ENCODE measurements at places on chromosomes 2 and 18.

DNA sequence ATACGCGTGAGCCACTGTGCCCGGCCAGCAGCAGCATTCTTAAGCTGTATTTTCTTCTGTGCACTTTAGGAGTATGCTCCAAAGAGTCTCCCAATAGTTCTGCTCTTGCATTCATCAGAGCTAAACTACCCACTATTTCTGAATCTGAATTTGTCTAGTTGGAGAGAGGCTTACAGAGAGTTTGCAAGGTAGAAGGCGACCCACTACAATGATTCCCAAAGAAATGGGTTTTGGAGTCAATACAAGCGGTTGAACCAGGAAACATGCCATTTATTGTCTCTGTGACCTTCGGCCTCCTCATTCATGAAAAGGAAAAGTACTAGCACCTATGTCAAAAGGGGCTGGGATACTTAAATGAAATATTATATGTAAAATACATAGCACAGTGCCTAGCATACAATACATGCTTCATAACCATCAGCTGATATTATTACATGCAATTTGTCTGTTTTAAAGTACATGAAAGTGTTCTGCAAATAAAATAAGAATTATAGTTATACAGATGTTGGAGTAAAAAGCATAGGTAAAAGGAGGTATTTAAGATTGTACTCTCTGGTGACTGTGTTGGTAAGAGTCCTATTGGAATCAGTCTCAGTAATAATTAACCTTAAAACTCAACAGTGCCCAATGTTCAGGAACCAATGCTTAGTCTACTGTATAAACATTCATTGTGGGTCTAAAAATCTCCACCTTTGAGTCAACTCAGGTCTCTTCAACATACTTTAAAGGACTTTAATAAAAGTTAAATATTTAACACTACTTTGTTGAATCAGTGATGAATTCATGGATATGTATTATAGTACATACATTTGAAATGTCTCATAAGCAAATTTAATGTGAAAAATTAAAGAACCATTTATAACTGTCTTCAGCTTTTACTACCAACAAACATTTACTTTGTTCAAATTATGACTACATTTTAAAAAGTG, 89.8 kb upstream of the GRB14 start:
- no peak for DNase-seq

- DNase-seq = no peak
Observed at GRCh38 chr2:224579411-224579810, 5.8 kb downstream of the CUL3 start.

DNA sequence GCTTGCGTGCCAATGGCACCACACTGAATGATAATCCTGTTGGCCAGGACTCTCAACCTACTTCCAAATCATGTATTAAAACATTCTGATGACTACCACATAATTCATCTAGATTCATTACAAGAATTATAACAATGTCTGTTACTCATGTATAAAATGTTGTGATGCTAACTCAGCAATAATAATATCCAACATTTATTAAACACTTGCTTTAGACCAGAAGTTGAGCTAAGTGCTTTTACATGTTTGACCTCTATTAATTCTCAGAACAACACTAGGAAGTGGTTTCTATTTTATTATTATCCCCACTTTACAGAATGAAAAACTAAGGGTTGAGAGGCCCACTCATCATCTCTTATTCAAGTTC, 178.4 kb downstream of the LNPK start:
- DNase-seq = no peak

DNA sequence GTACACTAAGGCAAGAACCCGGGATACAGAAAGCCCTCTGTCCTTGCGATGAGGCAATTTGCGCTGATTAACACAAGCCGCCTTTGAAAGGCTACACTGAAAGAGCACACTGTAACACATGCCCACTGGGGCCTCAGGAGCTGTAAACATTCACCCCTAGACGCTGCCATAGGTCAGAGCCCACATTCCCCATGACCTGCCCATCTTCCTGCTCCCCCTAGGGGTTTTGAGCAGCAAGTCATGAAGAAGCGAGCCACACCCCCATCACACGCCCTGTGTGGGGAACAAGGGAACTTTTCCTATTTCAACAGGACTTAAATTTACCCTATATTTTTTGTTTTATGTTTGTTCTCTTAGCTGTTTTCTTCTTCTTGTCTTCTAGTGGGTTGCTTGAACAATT, 47.8 kb upstream of the SLC4A10 start:
- DNase-seq = peak; percentile 28

- no peak for DNase-seq
Observed at GRCh38 chr18:71450257-71450656, 1093.9 kb downstream of the CBLN2 start.

DNA sequence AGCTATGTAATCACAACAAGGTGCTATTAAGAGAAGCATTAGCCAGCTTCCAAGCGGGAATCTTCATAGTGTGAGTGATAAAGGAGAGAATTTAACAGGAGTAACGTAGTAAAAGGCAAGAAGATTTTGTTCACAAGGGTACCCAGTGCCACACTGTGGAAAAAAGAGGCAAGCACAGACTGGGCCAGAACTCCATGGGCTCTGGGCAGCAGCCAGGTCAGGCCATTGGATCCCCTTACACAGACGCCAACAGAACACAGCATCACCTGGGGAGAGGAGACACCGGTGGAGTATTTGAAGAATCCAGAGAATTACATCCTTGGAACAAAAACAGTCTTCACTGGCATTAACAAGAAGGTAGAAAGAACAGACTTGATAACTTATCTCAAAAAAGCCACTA, 21.2 kb downstream of the AMER3 start:
- no peak for DNase-seq

- no peak for DNase-seq
Observed at GRCh38 chr2:20450201-20450999, 3.5 kb downstream of the RHOB start.

DNA sequence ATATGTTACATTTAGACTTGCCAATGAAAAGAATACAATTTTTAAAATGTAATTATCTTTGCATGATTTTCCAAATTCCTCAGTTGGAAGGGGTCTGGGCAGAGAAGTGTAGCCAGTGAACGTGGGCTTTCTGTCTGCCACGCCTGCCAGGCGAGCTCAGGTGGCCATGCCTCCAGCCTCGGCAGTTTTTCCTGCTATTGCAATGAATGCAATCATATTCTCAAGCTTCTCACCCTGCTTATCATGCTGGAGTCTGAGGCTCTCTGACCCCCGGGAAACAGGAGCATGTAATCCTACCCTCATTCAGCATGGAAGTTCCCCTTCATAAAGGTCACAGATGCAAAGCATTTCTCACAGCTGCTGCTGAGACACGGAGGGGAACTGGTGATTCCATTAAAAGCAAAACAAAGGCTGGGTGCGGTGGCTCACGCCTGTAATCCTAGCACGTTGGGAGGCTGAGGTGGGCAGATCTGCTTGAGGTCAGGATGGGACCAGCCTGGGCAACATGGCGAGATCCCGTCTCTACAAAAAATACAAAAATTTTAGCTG, 154.8 kb downstream of the MBP start:
- DNase-seq = peak; percentile 4

DNA sequence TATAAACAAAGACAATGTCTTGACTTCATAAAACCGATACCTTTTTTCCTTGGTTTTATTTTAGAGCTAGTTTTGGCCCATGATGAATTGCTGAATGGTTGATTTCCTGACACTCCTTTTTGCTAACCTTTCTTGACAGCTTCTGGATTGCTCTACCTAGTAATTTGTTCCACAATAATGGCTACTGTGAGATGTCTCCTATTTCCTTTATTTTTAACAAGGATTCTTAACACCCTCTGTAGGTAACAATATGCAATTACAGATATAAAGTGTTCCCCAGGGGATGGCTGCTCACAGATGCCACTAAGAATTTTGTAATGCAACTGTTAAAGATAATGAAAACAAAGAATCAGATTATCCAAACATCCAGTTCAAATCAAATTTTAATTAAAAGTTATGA, 100.8 kb upstream of the ATP5MC3 start:
- DNase-seq = no peak

GRCh38 chr2:221120643-221121042, 451.5 kb downstream of the EPHA4 start:
- no peak for DNase-seq

DNA sequence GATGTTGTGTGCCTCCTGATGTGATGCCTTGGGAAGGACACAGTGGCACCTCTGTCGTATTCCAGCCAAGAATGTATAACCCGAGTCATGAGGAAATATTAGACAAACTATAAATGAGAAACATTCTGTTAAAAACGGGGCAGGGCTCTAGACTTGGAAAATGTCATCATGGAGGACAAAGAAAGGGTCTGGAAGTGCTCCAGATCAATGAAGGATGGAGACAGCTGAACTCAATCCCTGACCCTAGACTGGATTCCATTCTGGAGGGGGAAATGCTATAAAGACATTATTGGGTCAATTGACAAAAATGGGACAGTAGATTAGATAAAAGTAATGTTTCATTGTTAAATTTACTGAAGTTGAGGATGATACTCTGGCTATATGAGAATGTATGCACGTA, 92.1 kb downstream of the SLC4A3 start:
- DNase-seq = no peak

DNA sequence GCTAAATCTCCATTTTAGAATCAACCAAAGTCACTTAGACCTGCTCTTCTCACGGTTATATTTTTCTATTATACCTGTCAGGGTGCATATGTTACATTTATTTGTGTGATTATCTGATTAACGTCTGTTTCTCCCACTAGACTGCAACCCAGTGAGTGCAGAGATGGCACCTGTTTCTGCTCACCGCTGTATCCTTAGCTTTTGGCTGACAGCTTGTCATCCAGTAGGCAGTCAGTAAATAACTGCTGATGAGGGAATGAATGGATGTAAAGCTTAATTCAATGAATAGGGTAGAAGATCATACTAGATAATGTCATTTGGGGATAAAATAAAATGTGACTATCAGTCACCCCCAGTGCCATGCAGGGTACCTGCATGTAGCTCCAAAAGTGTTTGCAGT, 6.9 kb upstream of the CHRNA1 start:
- no peak for DNase-seq

GRCh38 chr2:144603334-144603733, 83.4 kb upstream of the ZEB2 start:
- no peak for DNase-seq

DNA sequence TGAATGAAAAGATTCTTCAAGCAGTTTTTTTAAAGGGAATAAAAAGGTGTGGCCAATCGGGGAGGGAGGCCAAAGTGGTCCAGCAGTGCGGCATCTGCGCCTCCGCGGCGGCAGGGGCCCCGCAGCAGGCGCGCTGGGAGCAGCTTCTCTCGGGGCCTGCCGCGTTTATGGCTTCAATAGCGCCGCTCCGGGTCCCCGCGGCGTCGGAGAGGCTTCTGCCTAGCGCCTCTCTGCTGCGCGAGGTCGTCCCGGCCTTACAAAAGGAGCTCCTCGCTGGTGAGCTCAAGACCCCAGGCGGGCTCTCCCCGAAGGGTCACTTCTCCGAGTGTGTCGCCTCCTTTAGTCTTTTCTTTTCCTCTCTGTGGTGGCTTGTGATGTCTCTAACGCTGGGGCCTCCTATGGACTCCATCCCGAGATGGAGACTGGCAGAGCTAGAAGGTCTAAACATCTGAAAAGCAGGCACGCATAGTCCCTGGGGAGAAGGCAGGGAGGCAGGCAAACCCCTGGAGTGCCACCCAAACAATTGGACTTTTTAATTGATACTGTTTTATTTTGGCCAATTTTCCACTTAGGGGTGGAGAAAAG, 67.1 kb downstream of the SUMO1 start:
- peak; percentile 46 for DNase-seq

DNA sequence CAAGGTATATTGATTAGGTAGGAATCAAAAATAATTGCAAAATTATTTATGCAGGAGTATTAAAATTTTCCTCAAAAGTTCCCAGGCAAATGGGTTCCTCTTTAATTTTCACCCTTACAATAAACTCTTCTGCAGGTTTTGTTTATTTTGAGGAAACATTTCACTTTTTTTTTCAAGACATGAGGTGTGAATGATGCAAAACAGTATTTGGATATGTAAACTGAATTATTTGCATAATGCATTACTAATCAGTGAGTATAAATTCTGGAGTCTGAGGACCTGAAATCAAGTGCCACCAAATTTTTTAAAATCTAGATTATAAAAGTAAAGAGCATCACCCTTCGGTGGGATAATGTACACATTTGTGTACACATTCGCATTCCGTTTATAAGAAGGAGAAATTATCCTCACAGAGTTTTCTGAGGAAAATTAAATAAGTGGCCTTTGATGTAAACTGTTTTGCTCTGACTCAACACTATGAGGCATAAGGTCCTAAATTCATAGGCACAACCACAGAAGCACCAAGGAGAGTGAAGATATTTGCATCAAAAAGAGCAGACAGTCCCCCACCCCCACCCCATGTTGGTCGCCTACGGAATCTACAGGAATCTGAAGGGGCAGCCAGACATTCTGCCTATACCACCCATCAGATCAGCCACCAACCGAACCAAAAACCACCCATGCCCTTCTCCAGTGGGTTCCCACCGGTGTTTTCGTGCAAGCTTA, 33.1 kb downstream of the BCL11A start:
- no peak for DNase-seq

DNA sequence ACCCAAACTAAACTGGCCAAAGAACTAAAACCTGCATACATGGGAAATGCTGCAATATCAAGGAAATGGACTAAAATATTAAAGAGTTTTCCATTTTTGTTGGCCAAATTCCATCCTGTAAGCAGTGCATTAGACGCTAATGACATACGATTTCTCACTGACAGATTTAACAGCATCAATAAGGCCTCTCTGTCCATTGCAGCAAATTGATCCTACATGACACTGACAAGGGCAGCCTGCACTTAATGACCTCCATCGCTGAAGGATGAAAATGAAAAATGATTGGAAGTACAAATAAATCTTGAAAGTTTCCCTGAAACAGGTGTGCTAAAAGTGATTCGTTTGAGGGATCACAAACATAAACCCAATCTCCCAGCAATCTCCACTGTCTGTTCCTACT, 317.6 kb upstream of the KLHL14 start:
- no peak for DNase-seq

- no peak for DNase-seq
Observed at GRCh38 chr2:33552758-33553461, 46.2 kb downstream of the FAM98A start.

GRCh38 chr2:131145040-131145439, 39.9 kb downstream of the PLEKHB2 start:
- DNase-seq = no peak

GRCh38 chr2:216236486-216236885, 127.3 kb downstream of the XRCC5 start:
- no peak for DNase-seq

- DNase-seq = no peak
Observed at GRCh38 chr2:148622366-148622765, 22.2 kb upstream of the EPC2 start.

GRCh38 chr2:231761735-231762134, 19.3 kb downstream of the PDE6D start:
- no peak for DNase-seq

GRCh38 chr18:37524498-37525261, 40.9 kb downstream of the CELF4 start:
- no peak for DNase-seq
